ENCODE measurements at places on chromosomes 1 and 21. TPM values are rescaled to one million over a fixed set of nuclear protein-coding genes. Genes with fewer than 3 reads are reported as not detected.
A peak's percentile ranks its signal among the peaks of the same experiment; 100 is the strongest.

GRCh38 chr1:94036730-94037129, 84.2 kb downstream of the ABCA4 start:
- no peak for DNase-seq

DNA sequence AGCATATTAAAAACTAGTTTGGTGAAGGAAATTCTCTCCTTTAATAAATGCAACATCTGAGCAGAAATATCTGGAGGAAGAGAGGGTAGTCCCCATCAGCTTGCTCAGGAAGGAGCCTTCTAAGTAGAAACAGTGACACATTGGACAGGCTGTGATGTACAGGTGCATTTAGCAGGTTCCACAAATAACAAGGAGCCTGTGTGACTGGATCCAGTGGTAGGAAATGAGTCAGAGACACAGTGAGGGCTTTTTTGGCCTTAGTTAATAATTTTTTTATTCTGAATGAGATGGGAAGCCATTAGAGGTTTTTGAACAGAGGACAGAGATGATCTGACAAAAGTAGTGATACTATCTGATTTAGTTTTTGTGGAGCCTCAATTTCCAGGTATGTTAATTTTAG, 738.9 kb upstream of the PTBP2 start:
- no peak for DNase-seq

KRTAP19-4 gene
- not detected for total RNA-seq

PM20D1 gene
- total RNA-seq: under 0.01 TPM

AIRE gene
- 0.41 TPM for total RNA-seq

GRCh38 chr1:41813226-41813625, 105.5 kb downstream of the HIVEP3 start:
- DNase-seq: no peak

AQP10 gene
- not detected for total RNA-seq

GRCh38 chr1:180562640-180563025, 3.9 kb downstream of the OVAAL start:
- DNase-seq: no peak

DNA sequence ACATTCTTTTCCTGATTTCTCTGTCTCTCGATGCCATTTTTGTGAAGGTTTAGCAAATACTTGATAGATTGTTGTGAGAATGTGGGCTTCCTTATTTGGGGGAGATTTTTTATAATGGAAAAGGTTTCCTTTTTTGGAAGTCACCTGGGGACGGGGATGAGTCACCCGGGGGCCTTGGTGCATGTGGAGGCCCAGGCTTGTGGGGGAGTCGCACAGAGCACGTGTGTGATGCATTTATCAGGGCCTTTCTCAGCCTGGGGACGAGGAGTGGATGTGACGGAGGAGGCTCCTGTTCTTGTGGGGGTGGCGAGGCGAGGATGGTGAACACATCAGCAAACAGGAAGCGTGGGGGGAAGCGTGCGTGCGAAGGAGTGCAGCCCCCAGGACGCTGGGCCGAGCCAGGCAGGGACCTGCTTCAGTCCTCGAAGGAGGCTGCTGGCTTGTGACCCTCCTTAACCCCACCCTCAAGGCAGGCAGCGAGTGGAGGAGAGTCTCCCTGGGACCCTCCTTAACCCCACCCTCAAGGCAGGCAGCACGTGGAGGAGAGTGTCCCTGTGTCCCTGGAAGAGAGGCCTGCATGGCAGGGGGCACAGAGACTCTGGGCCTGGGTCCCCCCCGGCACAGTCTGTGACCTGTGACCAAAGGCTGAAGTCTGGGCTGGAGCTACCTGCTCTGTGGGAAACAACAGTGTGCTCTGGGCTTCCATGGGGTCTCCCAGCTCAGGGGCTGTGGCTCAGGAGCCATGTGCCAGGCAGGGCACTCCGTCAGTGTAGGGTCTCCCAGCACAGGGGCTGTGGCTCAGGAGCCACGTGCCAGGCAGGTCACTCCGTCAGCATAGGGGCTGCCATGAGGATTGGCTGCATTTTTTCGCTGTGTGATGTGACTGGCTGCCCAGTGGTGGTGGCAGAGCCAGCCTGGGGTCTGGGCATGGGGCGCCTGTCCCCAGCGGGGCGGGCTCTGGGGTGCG, 57.2 kb downstream of the AGPAT3 start:
- DNase-seq: no peak

DNA sequence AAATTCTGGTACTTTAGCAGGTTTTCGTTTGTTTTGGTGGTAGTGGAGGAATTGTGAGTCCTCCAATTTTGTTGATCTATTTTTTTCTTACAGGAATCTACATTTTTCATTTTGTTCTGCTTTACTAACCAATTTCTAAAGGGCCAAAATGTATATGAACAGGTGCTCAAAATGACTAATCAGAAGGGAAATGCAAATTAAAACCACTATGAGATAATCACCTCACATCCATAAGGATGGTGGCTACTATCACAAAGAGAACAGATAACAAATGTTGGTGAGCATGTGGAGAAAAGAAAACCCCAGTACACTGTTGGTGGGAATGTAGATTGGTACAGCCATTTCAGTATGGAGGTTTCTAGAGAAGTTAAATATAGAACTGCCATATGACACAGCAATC, 134.2 kb downstream of the LMO4 start:
- no peak for DNase-seq

NKAIN1 gene
- 28.1 TPM for total RNA-seq

GRCh38 chr1:173663159-173663558, 6.5 kb downstream of the ANKRD45 start:
- no peak for DNase-seq

DNA sequence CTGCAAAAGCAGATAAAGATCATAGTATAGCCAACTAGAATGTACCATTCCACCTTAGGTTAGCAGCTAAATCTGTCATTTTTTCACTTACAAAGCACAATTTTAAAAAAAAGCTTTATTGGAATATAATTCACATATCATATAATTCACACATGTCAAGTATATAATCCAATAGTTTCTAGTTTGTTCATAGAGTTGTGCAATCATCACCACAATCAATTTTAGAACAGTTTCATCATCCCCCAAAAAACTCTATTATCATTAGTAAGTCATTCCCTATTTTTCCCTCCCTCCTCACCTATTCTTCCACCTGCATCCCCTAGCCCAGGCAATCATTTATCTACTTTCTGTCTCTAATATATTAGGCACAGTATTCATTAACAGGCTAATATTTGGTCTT, 32.0 kb upstream of the INSL5 start:
- no peak for DNase-seq

DNA sequence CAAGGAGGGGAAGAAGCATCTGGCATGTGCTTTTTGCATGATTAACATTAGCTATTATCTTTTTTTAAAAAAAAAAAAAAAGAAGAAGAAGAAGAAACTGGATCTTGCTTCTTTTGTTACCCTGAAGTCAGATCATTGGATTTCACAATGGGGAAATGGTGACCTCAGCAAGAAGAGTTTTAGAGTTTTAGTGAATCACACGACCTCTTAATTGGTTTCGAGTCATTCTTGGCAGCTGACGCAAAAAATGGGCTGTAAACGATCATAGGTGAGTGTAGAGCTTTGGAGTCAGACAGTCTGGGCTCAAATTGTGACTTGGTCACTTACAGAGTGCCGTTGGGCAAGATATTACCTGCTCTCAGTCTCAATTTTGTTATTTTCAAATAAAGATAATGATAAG, 33.3 kb upstream of the PGBD5 start:
- DNase-seq: no peak

TSPEAR gene
- not detected for total RNA-seq

DNA sequence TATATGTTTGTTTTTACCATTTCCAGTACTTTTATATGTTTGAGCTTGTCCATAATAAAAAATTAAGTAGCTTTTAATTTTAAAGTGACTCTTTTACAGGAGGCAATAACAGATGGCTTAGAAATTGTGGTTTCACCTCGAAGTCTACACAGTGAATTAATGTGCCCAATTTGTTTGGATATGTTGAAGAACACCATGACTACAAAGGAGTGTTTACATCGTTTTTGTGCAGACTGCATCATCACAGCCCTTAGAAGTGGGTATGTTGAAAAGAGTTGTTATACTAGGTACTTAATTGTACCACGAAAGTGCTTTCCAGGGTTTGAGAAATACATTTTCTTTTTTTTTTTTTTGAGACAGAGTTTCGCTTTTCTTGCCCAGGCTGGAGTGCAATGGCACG, 46.1 kb downstream of the RNF2 start:
- DNase-seq: no peak

DNA sequence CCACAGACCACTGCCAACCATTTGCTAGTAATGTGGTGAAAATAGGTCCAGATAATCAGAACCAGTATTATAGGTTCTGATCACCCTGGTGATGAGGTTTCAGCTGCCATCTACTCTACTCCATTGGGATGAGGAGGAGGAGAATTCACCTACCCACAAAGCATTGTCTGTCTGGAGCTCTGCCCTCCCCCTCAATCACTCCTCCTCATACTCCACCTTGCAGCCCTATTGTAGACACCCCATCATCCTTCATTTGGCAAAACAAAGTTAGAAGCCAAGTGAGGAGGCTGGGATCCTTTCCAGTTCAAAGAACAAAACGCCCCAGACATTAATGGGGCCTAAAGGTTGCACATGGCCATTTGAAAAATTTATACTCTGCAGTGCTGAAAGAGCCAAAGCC, 157.4 kb upstream of the L1TD1 start:
- DNase-seq: no peak

- DNase-seq: peak; percentile 74
Observed at GRCh38 chr1:99849744-99850458, at the start of gene AGL. AGL (plus strand) TSS chr1:99850361; CDS start chr1:99851043, 682 bp downstream.

GRCh38 chr1:71296551-71297134, 215.8 kb upstream of the ZRANB2 start:
- DNase-seq: no peak

SDHB gene
- 89.3 TPM for total RNA-seq

DNA sequence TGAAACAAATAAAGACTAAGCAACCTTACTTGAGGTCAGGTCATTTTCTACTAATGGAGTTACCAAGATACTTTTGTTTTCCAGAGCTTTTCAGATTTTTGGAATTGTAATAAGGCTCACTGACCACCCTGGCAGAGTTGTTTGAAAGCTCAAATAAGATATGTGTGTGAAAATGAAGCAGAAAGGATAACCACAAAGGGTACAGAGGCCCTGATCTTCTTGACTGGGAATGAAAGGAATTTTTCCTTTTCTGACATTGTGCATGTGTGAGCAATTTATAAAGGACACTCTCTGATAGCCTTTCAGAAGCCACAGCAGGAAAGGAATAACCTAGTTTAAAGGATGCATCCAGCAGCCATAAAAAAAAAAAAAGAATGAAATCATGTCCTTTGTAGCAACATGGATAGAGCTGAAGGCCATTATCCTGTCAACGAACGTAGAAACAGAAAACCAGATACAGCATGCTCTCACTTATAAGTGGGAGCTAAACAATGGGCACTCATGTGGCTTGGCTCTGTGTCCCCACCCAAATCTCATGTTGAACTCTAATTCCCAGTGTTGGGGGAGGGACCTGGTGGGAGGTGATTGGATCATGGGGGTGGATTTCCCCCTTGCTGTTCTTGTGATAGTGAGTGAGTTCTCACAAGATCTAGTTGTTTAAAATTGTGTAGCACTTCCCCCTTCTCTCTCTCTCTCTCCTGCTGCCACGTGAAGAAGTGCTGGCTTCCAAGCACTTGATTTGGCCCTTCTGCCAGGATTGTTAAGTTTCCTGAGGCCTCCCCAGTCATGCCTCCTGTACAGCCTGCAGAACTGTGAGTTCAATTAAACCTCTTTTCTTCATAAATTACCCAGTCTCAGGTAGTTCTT, 3.1 kb upstream of the SRP9 start:
- DNase-seq: no peak

GPR52 gene
- 2.9 TPM for total RNA-seq

DNA sequence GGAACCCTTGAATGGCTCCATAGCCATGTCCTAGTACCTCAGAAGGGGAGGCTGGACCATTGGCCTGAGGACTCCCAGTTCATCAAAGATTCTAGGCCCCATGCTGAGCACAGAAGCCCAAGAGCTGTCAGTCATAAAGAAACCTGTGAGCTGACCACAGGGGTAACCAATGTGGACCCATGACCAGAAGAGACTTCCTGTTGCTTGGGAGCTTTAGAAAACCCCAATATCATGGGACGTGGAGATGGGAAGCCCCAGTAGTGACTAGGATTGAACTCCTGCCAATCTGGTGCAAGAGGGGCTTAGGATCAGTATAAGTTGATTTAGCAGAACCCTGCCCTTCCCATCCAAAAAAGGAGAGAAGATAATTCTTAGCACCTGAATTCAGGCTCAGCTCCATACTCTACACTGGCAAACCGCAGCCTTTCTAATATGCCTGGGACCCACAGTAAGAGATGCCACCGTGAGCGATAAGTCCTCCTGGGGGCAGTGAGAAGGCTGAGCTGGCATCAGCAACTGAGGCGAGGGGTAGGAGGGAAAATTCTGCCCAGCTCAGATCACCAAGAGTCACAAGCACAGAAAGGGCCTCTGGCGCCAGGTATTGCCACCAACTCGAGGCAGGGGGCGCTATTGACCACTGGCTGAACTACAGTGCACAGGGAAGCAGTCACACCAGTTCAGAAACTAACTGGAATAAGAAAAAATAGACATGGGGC, 108.9 kb downstream of the CAPN8 start:
- no peak for DNase-seq

EPHA10 gene
- total RNA-seq: 8.6 TPM

DNA sequence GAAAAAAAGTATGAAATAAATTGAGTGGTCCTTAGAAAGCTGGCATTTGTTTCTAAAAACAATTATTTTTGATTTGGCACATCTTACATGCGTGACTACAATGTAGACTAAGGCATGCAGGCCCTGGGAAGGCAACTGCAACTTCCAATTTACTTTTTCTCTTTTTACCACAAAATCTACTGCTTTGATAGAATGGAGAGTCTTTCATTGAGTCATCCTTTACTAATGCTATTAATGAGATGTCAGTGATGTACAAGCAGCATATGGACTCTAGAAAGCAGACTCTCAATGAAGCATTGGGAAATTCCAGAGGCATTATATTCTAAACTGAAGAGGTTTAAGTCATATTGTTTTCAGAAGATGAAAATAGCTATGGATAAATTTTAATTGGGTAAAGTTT, 29.6 kb upstream of the PRRX1 start:
- no peak for DNase-seq
